CD4-positive, alpha-beta memory T cell (primary cell): ENCODE measurements at places on chromosomes 16 and 17.

GRCh38 chr17:7885367-7886226 is 3.0 kb upstream of the CHD3 start:
- H3K4me1 ChIP-seq = peaks cover 66% of the 10 kb centered on the region
- no peaks in the 10 kb centered on the region for H3K27me3 ChIP-seq
- H3K4me3 ChIP-seq = peak overlapping the region; percentile 86
- H3K27ac ChIP-seq = peak overlapping the region; percentile 65

- H3K36me3 ChIP-seq = no peaks in the 10 kb centered on the region
- H3K27me3 ChIP-seq = peaks cover 6% of the 10 kb centered on the region
- no peak overlapping the region for H3K27ac ChIP-seq
- no peak for DNase-seq
- H3K4me3 ChIP-seq = no peak overlapping the region
These were observed 9.0 kb upstream of the CRHR1 start for GRCh38 chr17:45775148-45775547.

DNA sequence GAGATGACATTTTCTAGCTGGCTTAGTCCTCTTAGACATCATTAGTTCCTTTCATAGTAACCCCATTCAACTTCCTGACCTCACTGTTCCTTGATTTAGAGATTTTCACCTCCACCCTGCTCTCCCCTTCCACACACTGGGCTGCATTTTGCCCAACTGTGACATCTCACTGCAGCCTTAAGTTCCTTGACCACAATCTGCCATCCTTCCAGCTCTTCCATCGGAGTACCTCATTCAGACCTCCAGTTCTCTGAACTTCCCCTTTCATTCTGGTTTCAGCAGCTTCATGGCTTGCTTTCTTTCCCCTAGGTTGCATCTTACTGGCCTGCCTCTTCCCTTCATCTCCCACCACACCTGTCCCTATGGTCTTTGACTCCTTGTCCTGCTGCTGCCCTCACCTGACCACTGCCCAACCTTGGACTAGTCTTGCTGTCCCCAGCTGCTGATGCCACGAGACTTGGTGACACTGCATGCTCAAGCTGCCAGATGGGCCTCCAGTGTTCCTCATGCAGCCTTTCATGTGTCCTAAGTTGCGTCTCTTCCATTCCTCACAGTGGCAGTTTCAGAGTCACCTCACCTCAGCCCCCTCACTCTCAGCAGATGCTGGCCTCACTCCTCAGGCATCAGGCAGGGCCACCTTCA is 40.8 kb downstream of the NUP88 start:
- H3K36me3 ChIP-seq = peaks cover 80% of the 10 kb centered on the region
- H3K27me3 ChIP-seq = no peaks in the 10 kb centered on the region
- DNase-seq = no peak
- no peaks in the 10 kb centered on the region for H3K4me1 ChIP-seq

GRCh38 chr16:80466024-80466987 is 74.5 kb upstream of the DYNLRB2 start:
- H3K4me3 ChIP-seq = no peak overlapping the region
- peaks cover 5% of the 10 kb centered on the region for H3K4me1 ChIP-seq
- no peaks in the 10 kb centered on the region for H3K36me3 ChIP-seq

DNA sequence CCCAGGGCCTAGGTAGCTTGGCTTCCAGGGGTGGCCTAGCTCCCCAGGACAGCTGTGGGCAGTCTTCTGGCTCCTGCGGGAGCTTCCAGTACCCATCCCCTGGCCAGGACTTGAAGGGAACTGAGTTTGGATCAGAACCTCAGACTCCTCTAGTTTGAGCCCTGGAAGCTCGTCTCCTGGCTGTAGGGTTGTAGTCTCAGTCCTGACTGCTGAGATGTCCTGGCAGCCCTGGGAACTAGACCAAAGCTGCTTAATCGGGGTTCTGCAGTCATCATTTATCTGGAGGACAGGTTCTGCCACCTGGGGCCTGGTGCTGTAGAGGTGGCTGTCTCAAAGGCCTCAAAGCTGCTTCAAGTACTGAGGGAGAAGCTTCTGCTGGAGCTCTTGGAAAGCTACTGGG is 163.7 kb downstream of the WSCD1 start:
- no peak for DNase-seq
- H3K27me3 ChIP-seq = no peaks in the 10 kb centered on the region
- no peak overlapping the region for H3K27ac ChIP-seq

GRCh38 chr17:20114466-20114865 is 105.3 kb downstream of the SPECC1 start:
- no peaks in the 10 kb centered on the region for H3K36me3 ChIP-seq
- no peak overlapping the region for H3K27ac ChIP-seq
- H3K27me3 ChIP-seq = no peaks in the 10 kb centered on the region
- H3K4me3 ChIP-seq = no peak overlapping the region
- DNase-seq = no peak
- no peaks in the 10 kb centered on the region for H3K4me1 ChIP-seq

DNA sequence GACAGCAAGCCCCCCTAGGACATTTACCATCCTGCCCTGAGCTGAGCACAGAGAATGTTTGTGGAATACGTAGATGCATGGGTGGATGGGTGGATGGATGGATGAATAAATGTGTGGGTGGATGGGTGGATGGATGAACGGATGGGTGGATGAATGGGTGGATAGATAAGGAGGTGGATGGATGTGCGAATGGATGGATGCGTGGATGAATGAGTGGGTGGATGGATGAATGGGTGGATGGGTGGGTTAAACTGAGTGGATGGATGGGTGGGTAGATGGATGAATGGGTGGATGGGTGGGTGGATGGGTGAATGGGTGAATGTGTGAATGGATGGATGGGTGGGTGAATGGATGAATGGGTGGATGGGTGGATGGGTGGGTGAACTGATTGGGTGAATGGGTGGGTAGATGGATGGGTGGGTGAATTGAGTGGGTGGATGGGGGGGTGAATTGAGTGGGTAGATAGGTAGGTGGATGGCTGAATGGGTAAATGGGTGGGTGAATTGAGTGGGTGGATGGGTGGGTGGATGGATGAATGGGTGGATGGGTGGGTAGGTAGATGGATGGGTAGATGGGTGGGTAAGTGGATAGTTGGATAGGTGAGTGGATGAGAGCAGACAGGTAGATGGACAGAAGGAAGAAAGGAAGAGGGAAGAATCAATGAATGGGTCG is 5.2 kb downstream of the TMC6 start:
- peak overlapping the region; percentile 24 for H3K4me3 ChIP-seq
- H3K27me3 ChIP-seq = no peaks in the 10 kb centered on the region
- peak overlapping the region; percentile 81 for H3K27ac ChIP-seq
- no peak for DNase-seq
- H3K4me1 ChIP-seq = peaks cover 85% of the 10 kb centered on the region

DNA sequence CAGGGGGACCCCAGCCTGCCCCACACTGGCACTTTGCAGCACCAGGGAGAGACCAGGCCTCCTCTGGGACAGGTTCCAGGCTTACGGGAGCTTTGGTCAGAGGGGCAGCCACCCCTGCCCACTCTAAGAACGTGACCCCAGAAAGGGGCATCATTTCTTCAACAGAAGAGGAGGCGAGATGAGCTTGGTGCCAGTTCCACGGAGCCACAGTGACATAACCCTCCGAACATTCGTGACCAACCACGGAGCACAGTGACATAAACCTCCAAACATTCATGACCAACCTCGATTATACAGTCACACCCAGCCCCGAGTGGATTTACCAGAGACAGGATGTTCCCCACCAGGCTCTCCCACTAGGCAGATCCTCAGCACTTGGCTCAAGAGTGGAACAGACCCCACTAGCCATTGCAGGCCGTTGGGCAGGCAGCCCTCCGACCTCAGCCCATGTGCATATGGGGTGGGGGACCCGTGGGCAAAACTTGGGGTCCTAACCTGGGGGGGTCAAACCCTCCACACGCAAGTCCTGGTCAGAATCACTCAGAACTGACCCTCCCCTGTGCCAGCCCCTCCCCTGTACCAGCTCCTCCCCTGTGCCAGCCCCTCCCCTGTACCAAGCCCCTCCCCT is 112.9 kb downstream of the METRNL start:
- H3K27ac ChIP-seq = no peak overlapping the region
- H3K27me3 ChIP-seq = no peaks in the 10 kb centered on the region
- no peak overlapping the region for H3K4me3 ChIP-seq
- H3K36me3 ChIP-seq = no peaks in the 10 kb centered on the region

GRCh38 chr17:38317081-38317480 is 20.1 kb downstream of the MRPL45 start:
- no peak for DNase-seq
- H3K27ac ChIP-seq = no peak overlapping the region
- peaks cover 3% of the 10 kb centered on the region for H3K36me3 ChIP-seq
- H3K4me3 ChIP-seq = no peak overlapping the region

DNA sequence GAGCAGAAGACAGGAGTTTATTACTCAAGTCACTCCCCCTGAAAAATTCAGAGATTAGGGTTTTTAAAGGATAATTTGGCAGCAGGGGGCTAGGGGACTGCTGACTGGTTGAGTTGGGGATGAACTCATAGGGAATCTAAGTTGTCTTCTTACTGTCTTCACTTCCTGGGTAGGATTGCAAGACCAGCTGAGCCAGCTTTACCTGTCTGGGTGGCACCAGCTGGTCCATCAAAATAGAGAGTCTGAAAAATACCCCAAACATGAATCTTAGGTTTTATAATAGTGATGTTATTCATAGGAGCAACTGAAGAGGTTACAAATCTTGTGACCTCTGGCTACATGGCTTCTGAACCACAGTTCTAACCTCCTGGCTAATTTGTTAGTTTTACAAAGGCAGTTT is 157.9 kb downstream of the PPM1E start:
- H3K27ac ChIP-seq = no peak overlapping the region
- H3K36me3 ChIP-seq = no peaks in the 10 kb centered on the region
- H3K4me1 ChIP-seq = no peaks in the 10 kb centered on the region
- no peaks in the 10 kb centered on the region for H3K27me3 ChIP-seq
- H3K4me3 ChIP-seq = no peak overlapping the region

- no peaks in the 10 kb centered on the region for H3K27me3 ChIP-seq
- no peak overlapping the region for H3K4me3 ChIP-seq
- DNase-seq = no peak
These were observed 15.2 kb downstream of the NXPH3 start for GRCh38 chr17:49590874-49591273.

- H3K27me3 ChIP-seq = no peaks in the 10 kb centered on the region
- H3K36me3 ChIP-seq = no peaks in the 10 kb centered on the region
- no peak overlapping the region for H3K27ac ChIP-seq
- no peak for DNase-seq
- H3K4me1 ChIP-seq = no peaks in the 10 kb centered on the region
- no peak overlapping the region for H3K4me3 ChIP-seq
These were observed 78.6 kb upstream of the ZFHX3 start for GRCh38 chr16:73126525-73126853.

GRCh38 chr17:47281216-47281615 is 27.6 kb downstream of the ITGB3 start:
- DNase-seq = no peak
- H3K4me1 ChIP-seq = no peaks in the 10 kb centered on the region

- H3K27me3 ChIP-seq = no peaks in the 10 kb centered on the region
- H3K27ac ChIP-seq = no peak overlapping the region
- peaks cover 13% of the 10 kb centered on the region for H3K36me3 ChIP-seq
These were observed 64.1 kb downstream of the TIMM22 start for GRCh38 chr17:1060991-1061390.

DNA sequence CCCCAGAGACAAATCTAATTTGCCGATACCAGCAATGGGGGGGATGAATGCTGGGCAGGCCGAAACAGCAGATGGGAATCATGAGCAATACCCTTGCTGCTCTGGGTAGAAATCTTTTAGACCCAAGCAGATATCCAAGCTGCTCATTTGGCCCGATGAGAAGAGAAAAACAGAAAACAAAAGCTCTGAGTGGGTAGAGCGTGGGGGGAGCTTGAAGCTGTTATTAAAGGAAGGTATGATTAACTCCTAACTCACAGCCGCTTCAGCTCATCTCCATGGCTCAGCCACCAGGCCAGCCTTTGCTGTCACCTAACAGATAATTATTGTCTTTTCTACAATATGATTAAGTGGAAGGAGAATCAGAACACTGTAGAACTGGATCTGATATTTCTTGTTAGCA is 58.3 kb downstream of the VPS35L start:
- no peak overlapping the region for H3K4me3 ChIP-seq
- H3K36me3 ChIP-seq = no peaks in the 10 kb centered on the region
- no peaks in the 10 kb centered on the region for H3K27me3 ChIP-seq
- H3K4me1 ChIP-seq = no peaks in the 10 kb centered on the region

DNA sequence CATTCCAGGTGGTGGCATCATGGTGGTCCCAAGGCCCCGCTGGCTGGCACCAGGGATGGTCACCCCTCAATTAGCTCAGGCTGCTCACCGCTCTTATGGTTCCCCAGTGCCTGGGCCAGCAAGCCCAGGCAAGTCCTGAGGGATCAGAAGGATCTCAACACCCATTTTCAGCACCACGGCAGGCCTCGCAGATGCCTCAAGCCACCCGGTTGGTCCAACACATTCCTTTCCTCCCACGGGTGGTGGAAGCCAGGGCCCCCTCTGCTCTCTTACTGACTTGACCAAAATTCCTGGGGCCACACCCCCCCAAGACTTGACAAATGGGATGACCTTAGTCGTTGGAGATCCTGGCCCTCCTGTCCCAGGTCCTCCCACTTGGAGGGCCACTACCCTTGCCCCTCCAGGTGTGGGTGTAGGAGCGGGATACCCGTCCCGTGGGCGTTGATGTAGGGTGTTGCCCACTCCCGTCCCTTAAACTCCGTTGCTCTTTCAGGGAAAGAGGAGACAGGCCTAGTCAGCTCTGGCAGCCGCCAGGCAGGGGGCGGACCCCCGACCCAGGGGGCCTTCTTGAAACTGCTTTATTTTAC is 5.9 kb downstream of the ZNF205 start:
- no peaks in the 10 kb centered on the region for H3K36me3 ChIP-seq
- H3K27me3 ChIP-seq = no peaks in the 10 kb centered on the region
- no peak overlapping the region for H3K4me3 ChIP-seq

GRCh38 chr17:71472809-71473789 is 647.7 kb upstream of the SOX9 start:
- DNase-seq = no peak
- H3K36me3 ChIP-seq = no peaks in the 10 kb centered on the region
- H3K27ac ChIP-seq = no peak overlapping the region
- H3K27me3 ChIP-seq = no peaks in the 10 kb centered on the region
- no peaks in the 10 kb centered on the region for H3K4me1 ChIP-seq

DNA sequence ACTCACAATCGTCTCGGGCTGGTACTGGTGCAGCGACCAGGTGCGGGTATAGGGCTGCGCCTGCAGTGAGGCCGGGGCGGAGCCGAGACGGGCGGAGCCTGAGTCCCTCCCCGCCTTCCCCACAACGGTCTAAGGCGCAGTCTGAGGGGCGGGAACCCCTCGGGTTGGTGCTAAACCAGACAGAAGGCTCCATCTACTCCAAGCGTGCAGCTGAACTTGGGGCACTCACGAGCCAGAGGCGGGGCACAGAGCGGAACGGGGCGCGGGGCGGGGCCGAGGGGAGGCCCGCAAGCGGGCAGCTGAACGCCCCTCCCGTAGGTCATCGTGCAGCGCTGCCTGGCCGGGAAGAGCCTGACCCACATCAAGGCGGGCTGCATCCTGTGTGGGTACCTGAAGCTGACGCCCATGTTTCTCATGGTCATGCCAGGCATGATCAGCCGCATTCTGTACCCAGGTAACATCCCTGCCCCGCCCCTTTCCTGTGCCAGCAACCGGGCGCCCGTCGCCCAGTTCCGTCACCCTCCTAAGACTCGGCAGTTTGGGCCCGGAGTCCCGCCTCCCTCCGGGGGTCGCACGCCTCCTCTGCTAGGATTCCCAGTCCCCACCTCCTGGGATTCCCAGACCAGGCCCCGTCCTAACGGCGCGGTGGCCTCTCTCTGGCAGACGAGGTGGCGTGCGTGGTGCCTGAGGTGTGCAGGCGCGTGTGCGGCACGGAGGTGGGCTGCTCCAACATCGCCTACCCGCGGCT is 5.0 kb downstream of the SLC5A2 start:
- H3K4me3 ChIP-seq = peak overlapping the region; percentile 61
- no peaks in the 10 kb centered on the region for H3K36me3 ChIP-seq
- no peaks in the 10 kb centered on the region for H3K27me3 ChIP-seq
- peak; percentile 80 for DNase-seq
